ENCODE measurements at places on chromosomes 1 and 21.

GRCh38 chr21:32393677-32394001 lies 827 bp upstream of the URB1 start:
- DNase-seq = no peak

DNA sequence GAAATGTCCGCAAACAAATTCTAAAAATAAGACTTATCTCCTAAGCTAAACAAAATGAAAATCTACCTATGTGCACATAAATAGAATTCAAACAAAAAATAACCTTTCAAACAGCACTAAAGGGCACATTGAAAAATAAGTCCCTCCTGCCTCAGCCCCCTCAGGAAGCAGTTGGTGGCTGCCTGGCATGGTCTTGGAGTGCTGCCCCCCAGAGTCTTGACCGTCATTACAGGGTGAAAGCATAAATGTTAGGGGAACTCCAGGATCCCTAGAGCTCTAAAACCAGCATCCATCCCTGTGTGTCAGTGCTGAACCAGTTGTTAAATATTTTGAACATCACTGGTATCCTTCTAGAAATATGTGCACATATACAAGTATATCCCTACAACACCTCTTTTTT lies 6.5 kb upstream of the NPL start:
- no peak for DNase-seq

DNA sequence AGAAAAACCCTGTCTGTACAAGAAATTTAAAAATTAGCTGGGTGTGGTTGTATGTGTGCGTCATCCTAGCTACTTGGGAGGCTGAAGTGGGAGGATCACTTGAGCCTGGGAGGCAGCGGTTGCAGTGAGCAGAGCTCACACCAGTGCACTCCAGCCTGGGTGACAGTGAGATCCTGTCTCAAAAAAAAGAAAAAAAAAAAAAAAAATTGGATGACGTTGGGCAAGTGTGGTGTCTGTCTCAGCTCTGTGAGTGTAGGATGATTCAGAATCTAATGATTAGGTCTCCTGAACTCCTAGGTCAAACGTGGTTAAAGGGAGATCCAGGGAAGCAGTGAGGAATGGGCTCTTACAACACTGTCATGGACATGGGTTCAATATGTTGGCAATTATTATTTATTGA lies 435.9 kb downstream of the KIF26B start:
- DNase-seq = peak; percentile 2

GRCh38 chr1:156115514-156116374 lies 1.2 kb downstream of the LMNA start:
- no peak for DNase-seq

DNA sequence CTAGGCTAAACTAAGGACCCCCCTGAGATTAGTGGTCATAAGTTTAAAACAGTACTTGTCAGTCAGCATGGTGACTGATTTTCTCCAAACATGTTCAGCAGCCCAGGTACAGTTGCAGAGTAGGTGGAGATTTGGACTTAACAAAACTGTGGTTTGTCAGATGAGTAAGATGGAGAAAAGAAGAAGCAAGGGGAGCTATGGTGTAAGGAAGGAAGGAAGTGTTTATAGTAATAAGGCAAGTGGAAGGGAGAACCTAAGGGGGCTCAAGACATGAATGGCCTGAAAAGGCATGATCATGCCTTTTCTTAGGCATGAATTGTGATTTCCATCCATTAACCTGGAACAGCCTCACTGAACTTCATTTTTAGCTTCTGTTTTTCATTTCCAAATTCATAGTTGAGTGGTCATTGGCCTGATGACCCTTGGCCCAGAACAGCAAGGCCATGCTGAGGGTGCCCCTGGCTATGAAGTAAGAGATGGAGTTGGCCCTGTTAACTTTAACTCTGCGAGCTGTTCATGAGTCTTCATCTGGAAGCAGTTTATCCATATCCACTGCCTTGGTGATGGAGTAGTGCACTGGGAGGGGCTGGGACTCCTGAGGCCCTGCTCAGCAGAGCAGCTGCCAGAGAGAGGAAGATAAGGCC lies 60.7 kb downstream of the LRRC8D start:
- DNase-seq = no peak

DNA sequence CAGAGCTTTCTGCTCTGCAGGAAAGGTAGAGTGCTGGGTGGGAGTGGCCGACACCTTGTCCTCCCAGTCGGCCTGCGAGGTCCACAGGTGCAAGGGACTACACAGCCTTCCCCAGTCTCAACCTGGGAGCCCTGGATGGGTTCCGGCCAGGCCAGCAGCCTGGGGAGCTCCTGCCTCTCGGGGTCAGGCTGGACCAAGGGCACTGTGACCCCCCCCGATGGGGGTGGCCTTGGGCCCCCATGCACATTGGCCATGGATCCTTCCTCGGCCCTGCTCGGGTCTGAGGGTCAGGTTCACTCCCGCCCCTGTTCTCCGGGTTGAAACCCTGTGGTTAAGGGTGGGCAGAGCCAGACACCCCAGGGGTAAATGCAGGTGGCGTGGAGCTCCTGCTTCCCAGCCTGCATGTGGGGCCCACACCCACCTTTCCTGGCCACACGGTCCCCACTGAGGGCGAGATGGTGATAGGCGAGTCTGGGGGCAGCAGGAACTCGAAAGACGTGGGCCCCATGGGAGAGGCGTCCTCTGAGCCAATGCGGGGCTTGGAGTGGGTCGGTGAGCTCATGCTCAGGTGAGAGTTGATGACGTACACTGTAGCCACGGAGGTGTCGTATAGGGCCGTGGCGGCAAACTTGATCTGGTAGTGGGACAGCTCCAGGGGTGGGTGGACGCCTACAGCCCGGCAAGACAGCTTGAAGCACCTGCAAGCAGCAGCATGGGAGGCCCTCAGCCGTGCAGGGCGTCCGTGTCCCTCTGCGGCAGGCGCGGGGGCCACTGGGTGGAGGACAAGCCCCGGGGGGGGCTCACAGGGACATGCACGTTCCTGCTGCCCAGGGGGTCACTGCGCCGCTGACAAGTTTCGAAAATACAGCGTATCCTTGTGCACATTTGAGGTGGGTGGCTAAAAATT lies 10.8 kb upstream of the TMEM52 start:
- no peak for DNase-seq
